ENCODE measurements at places on chromosomes 7 and 10.

GRCh38 chr7:142887282-142888015 is 1.9 kb upstream of the TRPV6 start:
- no peak for DNase-seq

GRCh38 chr10:103712898-103713498 is 142.4 kb downstream of the SH3PXD2A start:
- peak; percentile 65 for DNase-seq

DNA sequence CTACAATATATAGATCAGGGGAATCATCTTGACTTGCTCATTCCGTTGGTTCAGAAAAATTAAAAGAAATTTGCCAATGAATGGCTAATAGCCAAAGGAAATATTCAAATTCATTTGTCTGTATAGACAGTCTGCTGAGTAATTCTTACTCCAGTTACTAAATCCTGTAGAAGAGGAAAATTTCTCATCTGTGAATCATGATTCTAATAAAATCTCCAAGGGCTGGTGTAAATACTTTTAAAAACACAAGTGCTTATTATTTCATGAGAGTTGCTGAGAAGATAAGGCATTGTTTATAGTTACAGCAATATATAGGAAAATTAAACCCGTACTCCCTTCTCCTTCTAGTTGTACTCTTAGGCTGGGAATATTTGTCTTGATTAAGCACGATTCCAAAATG is 53.0 kb downstream of the WNT2 start:
- peak; percentile 86 for DNase-seq

DNA sequence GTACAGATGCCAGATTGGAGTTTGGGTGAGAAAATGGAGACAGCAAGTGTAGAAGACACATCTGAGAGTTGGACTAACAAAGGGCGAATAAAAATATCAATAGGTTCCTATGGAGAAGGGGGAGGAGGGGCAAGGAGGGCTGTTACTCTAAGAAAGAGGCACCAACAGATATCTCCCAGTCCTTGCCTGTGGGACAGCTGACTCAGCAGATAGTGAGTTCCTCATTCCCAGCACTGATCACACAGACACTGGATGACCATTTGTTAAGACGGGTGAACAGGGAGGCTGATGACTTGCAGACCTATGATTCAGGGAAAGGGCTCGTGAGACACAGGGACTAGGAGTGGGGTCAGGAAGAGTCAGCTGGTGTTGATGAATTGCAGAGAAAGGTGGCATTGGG is 5.7 kb upstream of the PRR15 start:
- peak; percentile 42 for DNase-seq

DNA sequence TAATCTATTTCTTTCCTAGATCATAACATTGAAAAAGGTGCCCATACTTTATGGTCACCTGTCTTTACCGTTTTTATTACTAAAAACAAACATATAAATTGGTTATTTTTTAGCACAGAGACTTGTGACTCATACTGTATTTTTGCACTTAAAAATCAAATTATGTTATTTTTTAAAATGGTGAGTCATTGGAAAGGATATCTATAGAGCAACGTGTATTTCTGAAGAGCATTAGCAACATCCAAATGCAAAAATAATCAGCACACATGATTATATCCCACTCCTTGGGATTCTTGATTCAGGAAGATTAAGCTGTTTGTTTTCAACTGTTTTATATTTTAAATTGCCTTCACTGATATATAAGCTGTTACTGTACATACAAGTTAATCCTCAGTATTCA is 40.7 kb upstream of the FMC1 start:
- no peak for DNase-seq

- DNase-seq = no peak
These were observed 14.5 kb downstream of the XRCC2 start for GRCh38 chr7:152661479-152661878.

DNA sequence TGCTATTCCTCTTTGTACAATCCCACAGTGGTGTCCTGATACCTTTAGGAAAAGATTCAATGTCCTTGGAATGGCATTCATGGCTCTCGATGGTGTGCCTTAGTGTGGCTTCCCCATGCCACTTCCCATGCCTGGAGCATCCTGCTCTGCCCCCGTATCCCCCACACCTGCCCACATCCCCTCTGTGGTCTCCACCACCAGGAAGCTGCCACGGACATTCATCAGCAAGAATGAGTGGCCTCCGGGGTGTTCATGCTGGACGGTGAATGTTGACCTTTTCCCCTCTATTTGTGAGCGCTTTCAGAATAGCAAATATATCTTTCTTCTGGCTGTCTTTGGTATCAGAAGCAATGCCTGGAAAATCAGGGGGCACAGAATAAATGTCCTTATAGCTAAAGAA is 262.0 kb upstream of the NRP1 start:
- DNase-seq = peak; percentile 21

DNA sequence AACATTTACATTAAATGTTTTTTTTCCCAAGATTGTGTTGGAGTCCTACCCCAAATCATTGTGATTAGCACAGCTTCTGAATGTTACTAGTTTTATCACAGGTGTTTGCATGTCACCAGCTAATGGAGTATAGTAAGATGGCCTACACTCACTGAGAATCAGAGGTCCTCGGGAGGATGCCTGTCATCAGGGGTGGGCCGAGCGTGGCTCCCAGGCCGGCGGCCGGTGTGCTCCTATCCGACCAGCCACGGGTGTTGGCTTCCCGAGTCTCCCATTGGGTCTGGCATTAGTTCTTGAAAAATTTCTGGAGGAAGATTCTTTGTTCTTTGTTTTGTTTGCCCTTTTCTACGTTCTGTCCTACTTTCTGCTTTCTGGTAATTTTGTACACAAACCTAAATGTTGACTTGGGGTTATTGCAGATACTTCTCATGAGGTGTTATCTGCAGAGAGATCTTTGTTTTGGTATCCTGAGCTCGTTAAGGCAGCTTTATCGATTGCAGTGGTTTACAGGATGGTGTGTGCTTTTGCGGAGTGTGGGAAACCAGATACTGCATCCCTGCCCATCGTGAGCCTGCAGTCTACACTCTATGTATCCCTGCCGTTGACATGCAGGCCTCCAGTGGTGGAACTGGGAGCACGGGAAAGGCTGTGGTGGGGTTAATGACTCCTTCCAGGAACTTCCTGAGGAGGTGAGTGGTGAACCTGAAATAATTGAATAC is 67.3 kb upstream of the DNAJB6 start:
- DNase-seq = no peak

DNA sequence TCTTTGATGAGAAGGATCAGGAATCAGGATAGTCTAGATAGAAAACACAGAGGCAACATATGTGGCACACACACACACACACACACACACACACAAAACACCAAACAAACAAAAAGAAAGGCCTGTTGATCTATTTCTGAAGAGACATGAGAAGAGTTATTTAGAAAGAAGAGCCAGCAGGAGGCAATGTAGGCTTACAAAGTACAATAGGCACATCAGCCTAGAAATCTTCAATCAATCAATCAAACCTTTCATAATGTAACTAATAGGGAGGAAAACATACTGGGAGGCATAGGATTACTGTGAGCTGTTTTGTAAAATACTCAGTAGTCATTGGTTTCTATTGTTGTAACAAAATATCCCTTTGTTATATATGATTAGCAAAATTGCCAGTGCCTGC is 47.3 kb upstream of the TES start:
- DNase-seq = no peak

- peak; percentile 51 for DNase-seq
These were observed 6.4 kb upstream of the MSS51 start for GRCh38 chr10:73439605-73440312.

GRCh38 chr10:7479861-7480598 is 69.2 kb upstream of the SFMBT2 start:
- DNase-seq = no peak

DNA sequence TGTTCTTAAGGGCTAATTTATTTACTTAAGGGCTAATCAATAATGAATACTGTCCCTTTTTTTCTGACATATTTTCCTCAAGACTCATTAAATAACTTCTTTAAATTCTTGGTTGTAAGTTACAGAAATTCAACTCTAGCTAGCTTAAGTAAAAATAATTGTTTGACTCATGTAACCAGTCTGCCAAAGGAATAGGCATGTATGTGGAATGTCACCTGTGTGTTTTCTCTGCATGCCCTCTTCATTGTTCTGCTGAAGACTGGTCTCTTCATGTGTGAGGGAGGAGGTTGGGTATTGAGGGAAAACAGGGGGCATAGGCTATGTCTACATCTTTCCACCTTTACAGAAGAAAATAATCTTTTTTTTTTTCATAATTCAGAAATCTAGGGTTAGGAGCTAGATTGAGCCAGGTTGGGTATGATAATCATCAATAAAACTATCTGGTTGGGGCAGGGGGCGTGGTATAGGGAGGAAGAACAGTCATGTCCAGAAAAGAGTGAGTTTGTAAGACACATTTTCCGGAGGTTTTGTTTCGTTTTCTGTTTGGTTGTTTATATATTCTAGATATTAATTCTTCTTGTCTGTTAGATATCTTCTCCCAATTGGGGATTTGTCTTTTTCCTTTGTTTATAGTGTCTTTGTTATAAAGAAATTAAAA is 37.9 kb downstream of the EXOC4 start:
- DNase-seq = no peak

GRCh38 chr7:132576721-132577085 is 433 bp upstream of the PLXNA4 start:
- no peak for DNase-seq

DNA sequence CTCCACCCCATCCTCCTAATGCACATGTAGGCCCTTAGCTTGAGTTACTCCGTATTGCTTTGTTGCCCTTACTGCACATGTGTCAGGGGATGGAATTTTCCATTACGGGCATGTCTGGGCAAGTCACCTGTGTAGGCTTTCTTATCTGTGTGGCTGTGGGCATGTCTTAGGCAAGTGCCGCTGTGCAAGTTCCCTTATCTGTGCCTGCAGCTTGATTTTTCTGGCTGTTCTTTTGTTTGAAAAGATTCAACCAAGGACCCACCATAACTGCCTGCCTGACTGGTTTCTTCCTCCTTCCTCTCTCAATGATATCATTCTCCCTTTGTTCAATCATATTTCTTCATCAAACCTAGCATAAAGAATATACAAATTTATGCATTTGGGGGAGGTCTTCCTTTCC is 88.5 kb downstream of the AKR1D1 start:
- DNase-seq = no peak

Data from M059J (cell line).